ENCODE measurements at places on chromosomes 7 and 10.
A peak's percentile ranks its signal among the peaks of the same experiment; 100 is the strongest.

- DNase-seq, result no peak
Observed at GRCh38 chr10:96283756-96284155, 12.4 kb upstream of the BLNK start.

DNA sequence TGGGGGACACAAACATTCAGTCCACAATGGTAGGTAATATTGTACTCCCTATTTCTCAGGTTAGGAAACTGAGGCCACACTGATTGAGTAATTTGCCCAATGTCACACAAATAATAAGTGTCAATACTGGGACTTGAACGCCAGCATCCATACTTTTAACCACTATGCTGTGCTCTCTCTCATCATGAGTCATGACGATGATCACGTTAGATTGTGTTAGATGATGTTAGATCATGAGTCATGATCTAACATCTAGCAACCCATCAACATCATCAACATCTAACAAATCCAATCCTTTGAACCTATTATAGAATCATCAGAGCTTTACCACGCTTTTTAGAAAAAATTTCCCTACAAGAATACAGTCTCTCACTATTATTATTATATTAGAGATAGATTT is 28.1 kb upstream of the HERPUD2 start:
- DNase-seq, result no peak

- no peak for DNase-seq
Observed at GRCh38 chr7:155722118-155722517, 77.7 kb downstream of the RBM33 start.

DNA sequence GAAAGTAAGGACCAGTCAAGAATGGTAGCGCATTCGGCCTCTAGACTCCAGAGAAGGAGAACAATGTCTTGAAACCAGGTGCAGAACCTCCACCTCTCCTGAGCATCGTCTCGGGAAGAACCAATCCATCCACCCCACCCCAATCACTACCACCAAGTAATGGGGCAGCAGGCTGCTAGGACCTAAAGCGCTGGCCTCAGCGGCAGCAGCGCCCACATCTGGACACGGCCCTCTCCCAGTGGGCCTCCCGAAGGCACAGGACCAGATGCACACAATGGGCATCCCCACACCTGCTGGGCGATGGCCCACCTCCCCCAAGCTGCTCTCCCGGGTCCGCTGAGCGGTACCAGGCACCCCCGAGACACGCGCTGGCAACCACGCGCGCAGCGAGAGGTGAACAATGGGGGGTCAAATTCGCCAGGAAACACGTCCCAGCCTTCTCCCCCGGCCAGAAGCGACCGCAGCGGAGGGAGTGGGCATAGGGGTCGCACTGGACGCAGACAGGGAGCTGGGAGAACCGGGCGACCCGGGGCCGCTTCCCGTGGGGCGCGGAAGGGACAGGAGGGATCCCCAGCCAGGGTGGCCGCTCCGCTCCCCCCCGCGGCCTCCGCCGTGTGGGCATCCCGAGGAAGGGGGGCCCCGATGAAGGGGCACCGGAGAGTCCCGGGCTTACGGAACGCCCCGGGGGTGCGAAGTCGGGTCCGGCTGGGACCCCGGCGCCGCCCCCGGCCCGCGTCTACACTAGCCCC is 506 bp downstream of the CTTNBP2 start:
- DNase-seq, result no peak

- DNase-seq, result no peak
Observed at GRCh38 chr10:30095631-30096422, 36.4 kb upstream of the JCAD start.

GRCh38 chr10:84876116-84876999 is 548.0 kb downstream of the CCSER2 start:
- no peak for DNase-seq

GRCh38 chr7:24819916-24820689 is 62.8 kb upstream of the GSDME start:
- peak; percentile 90 for DNase-seq

- DNase-seq, result peak; percentile 69
Observed at GRCh38 chr10:97179731-97180362, 5.9 kb downstream of the SLIT1 start.

DNA sequence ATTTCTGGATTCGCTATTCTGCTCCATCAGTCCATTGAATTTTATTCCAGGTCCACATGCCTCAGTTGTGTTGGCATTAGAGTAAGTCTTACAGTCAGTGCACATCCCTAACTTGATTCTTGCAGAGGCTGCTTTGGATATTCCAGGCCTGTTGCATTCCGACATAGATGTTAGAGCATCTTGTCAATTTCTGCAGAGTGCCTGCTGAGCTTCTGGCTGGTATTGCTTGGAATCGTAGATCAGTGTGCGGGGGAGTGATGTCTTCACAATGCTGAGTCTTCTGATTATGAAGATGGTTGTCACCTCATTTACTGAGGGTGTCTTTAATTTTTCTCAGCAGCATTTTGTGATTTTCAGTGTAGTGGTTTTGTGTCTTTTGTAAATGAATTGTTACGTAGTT is 45.2 kb downstream of the INPP5A start:
- no peak for DNase-seq

DNA sequence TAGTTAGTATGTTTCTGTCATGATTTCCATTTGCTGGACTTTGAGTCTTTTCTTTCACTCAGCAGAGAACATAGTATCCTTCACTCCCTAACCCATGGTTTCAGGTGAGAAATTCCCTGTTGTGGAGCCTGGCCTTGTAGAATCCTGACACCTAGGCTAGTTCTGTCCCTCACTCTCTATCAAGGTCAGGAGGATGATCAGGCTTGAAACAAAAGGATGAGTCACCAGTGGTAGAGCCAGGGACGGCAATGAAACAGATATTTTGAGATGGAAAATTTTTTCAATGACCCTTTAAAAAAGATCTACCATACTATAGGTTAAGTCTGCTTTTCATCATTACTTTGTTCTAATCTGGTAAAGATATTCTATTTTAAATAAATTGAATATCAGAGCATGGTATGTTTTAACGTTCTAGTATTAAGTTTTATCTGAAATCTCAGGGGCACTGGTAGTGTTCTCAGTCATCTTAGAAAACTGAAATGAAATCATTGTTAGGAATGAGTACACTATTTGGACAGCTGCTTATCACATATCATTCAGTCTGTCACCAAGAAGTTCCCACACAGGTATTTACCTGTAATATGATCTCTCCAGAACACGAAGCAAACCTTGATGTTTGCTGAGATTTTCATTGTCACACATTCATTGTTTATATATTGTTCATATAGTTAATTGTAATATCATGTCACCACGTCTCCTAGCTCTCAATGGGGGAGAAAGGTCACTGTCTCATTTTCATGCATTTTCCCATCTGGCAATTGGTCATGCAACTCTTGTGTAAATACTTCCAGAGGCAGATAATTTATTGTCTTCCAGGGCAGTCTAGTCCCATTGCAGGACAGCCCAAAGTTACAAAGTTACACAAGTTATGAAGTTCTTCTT is 299.9 kb upstream of the LRRTM3 start:
- DNase-seq, result no peak

- DNase-seq, result peak; percentile 95
Observed at GRCh38 chr7:99551767-99552463, at the start of gene FAM200A. Gene FAM200A (minus strand): TSS chr7:99552114. CDS start chr7:99548407, 3,707 bp downstream.

- no peak for DNase-seq
Observed at GRCh38 chr7:29865526-29865925, 59.2 kb downstream of the WIPF3 start.

DNA sequence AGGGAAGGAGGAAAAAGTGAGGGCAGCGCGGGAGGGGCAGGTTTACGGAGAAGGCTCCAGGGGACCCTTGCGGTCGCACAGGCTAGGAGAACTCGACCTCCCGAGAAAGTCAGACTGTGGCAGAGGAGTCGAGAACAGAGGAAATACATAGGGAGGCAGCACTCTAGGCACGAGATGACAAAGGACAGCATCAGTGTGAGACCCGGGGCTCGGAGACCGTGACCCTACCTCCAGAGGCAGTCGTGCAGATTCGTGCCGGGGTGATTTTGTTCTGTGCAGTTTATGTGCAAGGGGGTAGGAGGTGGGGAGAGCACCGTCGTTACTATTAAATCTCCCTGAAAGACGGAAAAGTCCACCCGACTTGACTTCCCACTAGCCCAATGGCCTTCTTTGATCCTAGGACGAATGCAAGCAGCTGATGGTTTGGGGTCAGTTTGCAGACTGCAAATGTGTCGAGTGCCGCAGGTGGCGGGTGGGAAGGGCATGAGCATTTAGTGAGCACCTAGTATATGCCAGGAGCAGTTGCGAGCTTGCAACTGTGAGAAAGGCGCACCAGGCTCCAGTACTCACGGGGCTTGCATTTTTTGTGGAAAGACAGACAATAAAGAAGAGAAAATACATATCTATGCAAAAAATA is 674 bp upstream of the OSBPL3 start:
- peak; percentile 64 for DNase-seq

DNA sequence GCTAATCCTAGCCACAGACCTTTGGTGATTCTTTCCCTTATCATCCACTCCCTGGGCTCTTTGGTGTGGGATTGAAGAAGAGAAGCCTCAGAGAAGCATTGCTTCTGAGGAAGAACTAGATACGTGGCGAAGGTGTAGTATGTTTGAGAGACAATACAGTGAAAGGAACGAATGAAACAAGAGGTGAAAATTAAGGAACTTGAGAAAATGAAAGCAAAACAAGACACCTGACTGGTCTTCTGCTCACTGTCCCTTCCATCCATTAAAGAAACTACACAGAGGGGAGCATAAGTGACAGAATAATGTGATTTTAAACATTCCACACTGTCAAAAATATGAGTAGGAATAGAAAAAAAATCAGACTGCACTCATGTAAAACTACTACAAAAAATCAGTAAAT is 219.6 kb upstream of the NPSR1 start:
- no peak for DNase-seq

DNA sequence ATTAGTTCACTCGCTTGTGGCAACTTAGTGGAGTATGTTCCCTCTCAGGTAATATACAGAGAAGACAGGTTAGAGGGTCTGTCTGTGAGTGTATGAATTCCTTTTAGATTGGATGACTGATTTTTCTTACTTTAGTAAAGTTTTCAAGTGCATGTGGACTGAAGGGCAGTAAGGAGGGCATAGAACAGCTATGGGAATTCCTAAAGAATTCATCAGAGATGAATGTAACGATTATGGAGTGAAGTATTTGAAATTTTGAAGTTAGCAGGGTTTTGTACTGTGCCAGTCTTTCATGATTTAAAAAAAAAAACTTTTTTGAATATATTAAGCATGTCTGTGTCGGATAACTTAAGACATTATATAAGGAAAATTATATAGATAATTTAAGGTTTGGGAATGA is 15.5 kb downstream of the MAPK8 start:
- DNase-seq, result no peak

- DNase-seq, result no peak
Observed at GRCh38 chr10:119442758-119443060, 99.8 kb downstream of the RGS10 start.

DNA sequence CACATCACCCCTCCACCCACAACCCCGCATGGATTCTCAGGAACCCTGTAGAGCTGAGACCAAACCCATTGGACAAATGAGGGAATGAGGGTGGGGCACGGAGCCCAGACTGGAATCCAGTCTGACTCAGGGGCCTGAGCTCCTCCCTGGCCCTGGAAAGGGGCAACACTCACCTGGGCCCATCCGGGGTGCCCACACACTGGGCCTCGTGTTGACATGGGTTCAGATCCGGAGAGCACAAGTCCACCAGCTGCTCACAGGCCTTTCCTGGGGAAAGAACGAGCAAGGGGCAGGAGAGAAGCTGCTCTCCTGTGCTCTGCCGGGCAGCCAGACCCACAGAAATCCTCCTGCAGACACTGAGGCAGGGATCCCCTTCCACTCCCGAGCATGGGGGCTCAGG is 172.2 kb downstream of the SLIT1 start:
- no peak for DNase-seq

DNA sequence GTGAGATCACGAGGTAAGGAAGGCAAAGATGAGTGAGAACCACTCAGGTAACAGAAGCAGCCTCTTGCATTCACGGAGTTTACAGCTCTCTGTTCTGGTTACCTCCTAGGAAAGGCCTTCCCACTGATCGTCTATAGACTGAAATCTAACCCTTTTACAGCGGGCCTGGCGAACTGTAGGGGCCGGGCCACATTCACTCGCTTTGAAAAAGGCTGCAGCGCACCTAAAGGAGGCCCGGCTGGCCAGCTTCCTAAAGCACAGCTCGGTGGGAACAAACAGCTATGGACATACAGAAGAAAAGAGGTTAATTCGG is 565 bp downstream of the ATP5MK start:
- no peak for DNase-seq

DNA sequence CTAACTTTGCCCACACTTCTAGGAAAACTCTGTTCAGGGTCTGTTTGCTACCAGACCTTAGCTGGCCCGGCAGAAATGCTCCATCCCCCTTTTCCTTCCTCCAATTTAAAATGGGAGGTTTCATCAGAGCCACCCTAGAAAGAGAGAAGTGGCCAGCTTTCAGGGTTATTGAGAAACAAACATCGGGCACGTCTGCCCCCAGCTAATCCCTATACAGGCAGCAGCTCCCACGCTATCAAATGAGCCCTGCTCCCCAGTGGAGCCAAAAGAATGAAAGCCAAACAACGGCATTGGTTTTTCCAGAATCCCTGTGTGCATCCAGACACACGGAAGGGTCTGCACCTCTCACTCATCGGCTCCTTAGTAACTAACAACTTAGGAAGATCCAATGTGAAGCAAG is 132.5 kb downstream of the GRID1 start:
- no peak for DNase-seq

- peak; percentile 22 for DNase-seq
Observed at GRCh38 chr10:30751678-30752331, 122.3 kb upstream of the LYZL2 start.

DNA sequence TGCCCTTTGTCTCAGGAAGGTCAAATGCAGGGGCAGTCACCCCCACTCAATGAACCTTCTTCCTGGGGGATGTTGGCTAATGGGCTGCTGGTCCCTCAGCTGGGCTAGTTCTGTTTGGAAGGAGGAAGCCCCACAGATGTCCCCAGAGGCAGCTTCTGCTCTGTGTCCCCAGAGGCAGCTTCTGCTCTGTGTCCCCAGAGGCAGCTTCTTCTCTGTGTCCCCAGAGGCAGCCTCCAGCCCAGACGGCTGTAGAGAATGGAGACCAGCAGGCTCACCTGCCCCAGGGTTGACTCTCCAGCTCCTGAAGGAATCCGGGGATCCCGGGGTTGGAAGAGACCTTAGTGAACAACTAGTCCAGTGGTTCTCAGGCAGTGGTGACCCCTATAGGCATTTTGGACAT is 62.5 kb upstream of the LEP start:
- DNase-seq, result no peak

GRCh38 chr7:37173670-37174069 is 275.0 kb downstream of the ELMO1 start:
- no peak for DNase-seq

DNA sequence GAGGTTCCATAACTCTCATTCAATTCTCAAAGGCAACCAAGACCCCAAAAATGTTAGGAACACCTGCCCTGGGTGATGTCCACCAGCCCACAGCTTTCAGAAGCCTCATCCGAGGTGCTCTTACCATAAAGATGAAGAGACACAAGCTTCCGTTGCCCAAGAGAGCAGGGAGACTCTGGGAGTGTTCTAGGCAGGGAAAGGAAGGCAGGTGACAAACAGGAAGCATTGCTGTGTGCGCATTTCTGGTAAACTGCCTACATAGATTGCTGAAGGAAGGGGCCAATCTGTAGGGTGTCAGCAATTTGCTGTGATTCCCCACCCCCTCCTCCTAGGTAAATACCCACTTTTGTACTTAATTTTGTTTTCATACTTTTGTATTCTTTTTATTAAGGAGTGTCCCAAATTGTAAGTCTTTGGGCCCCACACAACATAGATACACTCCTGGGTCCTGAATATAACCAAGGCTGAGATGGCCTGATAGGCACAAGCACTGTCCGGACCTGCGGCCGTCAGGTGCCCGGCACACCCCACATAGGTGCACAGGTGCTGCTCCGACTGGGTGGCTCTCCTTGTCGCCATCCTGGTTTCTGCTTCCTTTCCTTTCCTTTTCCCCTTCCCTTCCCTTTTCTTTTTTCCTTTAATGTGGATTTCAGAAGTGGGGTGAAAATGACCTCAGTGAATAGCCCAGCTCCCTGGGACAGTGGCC is 51.4 kb upstream of the SMNDC1 start:
- no peak for DNase-seq
